ENCODE measurements at places on chromosomes 2 and 18.

- no peak for DNase-seq
Observed at GRCh38 chr2:217366266-217366895, 506.5 kb upstream of the TNP1 start.

DNA sequence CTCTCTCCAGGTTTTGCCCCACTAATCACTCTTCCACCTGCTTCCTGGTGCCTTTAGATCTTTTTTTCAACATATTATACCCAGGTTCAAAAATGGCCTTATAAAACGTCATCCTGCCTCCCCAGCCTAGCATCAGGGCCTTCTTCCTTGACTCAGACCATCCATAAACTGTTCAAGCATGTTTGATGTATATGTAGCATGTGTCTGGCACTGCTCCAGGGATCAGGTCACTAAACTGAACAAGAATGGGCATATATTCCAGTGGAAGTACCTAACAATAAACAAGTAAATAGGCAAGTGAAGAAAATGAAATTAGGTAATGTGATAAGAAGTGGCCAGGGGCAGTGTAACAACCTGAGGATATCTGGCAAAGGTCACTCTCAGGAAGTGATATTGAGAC is 141.2 kb downstream of the TRIB2 start:
- no peak for DNase-seq

GRCh38 chr2:86411396-86411795 is 29.8 kb upstream of the KDM3A start:
- DNase-seq, result no peak

DNA sequence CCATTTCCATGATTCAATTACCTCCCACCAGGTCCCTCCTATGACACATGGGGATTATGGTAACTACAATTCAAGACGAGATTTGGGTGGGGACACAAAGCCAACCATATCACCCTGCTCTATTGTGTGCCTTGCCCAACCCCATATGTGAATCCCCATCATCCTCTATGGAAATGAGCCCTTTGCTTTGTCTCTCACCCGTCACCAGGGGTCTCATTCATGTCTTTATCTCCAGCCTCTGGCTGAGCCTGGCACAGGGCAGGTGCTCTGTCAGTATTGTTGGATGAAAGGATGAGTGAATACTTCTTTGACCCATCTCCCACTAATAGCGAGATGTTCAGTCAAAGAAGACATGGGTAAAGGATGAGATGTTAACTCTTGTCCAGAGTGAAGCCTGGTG is 116.6 kb upstream of the LGALSL start:
- no peak for DNase-seq

- peak; percentile 58 for DNase-seq
Observed at GRCh38 chr2:238290091-238290509, 1.7 kb upstream of the PER2 start.

DNA sequence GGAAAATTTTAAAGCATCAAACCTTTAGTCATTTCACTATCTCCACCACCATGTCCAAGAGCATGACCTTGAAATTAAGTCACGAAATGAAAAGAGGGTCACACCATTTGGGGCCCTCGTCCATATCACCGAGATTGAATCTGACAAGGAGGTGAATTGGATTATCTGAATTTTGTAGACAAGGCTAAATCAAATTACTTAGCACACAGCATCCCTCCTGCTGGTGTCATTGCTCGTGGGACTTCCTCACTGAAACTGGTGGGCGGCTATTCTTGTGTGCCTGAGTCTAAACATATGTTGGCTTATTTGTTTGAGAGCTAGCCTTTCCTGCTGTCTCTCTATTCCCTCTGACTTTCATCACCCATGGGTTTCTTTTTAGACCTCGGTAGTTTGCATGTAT is 64.6 kb upstream of the CNGA3 start:
- no peak for DNase-seq

DNA sequence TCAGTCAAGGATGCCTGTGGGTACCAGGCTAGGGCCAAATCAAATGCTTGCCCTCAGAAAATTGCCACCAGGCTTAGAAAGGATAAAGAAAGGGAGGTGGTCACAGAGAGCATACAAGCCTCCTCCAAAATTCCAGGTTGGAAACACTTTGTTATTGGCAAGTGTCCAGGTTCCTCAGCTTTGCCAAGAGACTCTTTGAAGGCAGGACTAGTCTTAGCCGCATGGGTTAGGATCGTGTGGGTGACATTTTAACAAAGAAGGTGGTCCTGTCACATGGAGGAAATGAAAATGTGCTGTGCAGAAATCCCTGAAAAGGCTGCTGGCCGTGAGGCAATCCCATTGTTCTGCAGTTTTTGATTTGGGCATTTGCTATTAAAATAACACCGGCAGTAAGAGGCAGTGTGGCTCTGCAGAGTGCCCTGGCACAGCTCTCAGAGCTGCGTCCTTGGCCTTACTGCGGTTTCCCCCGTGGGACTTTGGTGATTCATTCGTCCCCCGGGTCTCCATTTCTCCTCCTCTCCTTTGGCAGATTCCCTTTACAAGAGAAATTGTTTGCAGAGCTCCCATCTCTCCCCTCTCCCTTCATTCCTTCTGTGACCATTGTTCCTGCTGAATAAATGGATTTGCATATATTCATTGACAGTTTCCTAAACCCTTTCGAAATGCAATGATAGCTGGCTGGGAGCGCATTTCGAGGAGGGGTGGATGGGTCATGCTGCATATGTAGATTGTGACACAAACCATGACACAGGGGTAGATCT is 187.3 kb downstream of the VAPA start:
- no peak for DNase-seq

- no peak for DNase-seq
Observed at GRCh38 chr18:38902796-38903195, 1337.2 kb upstream of the CELF4 start.

DNA sequence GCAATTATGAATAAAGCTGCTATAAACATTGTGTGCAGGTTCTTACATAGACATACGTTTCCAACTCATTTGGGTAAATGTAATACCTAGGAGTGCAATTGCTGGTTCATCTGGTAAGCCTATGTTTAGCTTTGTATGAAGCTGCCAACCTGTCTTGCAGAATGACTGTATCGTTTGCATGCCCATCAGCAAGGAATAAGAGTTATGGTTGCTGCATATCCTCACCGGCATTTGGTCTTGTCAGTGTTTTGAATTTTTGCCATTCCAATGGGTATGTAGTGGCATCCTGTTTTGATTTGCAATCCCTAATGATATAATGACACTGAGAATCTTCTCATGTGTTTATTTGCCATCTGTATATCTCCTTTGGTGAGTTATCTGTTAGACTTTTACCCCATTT is 20.7 kb downstream of the CCDC150 start:
- no peak for DNase-seq

GRCh38 chr2:75549401-75550253 is 11.1 kb downstream of the EVA1A start:
- no peak for DNase-seq

- no peak for DNase-seq
Observed at GRCh38 chr2:151886241-151886640, 58.0 kb upstream of the ARL5A start.

DNA sequence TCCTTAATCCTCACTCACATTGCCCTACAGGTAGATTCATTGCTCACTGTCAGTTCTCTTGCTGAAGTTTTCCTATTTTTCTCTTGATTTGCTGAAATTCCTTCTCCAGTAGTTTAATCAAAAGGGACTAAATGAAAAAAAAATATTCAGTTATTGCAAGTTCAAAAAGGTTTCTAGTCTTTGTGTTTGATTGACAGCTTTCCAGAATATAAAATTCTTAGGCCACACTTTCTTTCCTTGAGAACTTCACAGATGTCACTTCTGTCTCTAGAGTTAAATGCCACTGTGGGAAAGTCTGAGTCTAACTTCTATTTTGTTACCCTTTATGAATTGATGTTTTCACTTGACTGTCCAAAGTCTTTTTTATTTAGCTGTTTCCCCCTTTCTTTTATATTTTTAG is 25.7 kb downstream of the RRM2 start:
- DNase-seq, result no peak

- no peak for DNase-seq
Observed at GRCh38 chr2:72208225-72208624, 60.6 kb upstream of the CYP26B1 start.
